Hematopoietic multipotent progenitor cell treated with erythropoietin and hydrocortisone succinate and interleukin-3 and kit ligand, for 4 days (in vitro differentiated cells): ENCODE measurements at places on chromosomes 2 and 18.

- peak; percentile 57 for DNase-seq
These were observed 521.3 kb downstream of the METTL4 start for GRCh38 chr18:2049986-2050385.

DNA sequence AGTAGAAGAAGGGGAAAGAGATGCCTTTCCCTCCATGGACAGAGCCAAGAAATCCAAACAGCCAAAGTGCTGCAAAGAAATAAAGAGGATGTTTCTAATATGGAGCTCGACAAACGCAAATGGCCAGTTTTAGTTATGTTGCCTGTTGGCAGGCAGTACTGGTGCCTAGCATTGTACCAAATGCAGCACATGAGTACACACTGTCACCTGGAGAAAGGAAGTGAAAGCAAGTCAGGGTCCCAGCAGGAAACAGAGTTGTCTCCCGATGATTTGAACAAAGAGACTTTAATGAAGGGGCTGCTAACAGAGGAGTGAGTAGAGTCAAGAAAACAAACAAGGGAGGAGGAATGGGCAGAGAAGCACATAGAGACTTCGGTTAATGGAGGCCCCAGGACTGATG lies 623.0 kb downstream of the BCL11A start:
- DNase-seq = no peak

GRCh38 chr2:71500426-71501079 lies 47.2 kb downstream of the DYSF start:
- DNase-seq = no peak

- no peak for DNase-seq
These were observed 13.3 kb upstream of the LCLAT1 start for GRCh38 chr2:30433541-30434299.

DNA sequence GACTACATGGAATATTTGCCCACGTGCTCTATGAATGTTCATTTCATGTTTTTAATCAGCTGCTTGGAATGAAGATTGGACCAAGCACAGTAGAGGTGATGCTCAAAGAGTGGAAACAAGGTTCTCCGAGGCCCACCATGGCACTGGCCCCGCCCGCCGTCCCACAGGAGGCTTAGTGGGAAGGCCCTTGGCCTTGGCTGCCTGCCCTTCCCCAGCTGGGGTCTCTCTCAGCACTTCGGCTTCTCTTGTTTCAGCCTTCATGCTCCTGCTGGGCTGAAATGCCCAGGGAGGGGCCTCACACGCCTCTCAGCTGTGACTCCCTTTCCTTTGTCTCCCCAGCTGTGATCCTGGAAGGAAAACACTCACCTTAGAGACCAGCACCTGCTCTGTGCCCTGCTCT lies 833.2 kb downstream of the GALR1 start:
- DNase-seq = no peak

GRCh38 chr2:134225841-134226240 lies 28.0 kb upstream of the MGAT5 start:
- no peak for DNase-seq

DNA sequence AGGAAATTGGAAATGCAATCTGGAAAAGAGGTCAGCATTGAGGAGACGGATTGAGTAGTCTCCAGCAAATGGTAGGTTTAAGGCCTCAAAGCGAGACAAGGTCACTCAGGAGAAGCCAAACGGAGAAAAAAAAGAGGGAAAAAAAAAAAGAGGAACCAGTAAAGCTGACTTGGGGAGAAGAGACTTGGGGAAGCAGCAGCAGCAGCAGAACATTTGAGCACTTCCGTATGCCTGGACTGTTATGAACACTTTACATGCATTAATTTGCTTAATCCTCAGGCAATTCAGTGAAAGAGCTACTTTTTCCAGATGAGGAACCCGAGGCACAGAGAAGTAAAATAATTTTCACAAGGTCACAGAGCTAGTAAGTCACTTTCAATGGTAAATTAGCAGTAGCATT lies 81.3 kb downstream of the OSBPL6 start:
- peak; percentile 78 for DNase-seq

DNA sequence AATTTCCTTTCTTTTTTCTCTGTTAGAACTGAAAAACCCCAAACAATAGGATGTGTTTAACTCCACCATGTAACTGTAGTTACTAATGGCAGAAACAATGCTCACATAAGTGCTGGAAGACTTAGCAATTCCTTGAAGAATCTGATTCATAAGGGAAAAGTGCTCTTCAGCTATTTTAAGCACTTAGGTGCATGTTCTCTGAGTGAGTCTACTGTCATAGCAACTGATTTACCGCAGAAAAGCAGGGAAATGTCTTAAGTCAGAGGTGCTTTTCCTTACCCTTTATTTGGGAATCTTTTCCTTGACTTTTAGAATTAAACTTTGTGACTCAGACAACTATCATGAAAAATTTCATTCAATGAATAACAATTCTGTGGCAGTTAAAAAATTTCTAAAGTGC lies 65.4 kb upstream of the NABP1 start:
- no peak for DNase-seq

GRCh38 chr2:58595714-58596113 lies 354.6 kb upstream of the FANCL start:
- DNase-seq = no peak

GRCh38 chr18:41052625-41053024 lies 902.4 kb upstream of the PIK3C3 start:
- DNase-seq = peak; percentile 0

- peak; percentile 6 for DNase-seq
These were observed 34.0 kb downstream of the PIGN start for GRCh38 chr18:62152844-62153243.

GRCh38 chr2:181252262-181253148 lies 204.7 kb upstream of the ITGA4 start:
- peak; percentile 60 for DNase-seq

DNA sequence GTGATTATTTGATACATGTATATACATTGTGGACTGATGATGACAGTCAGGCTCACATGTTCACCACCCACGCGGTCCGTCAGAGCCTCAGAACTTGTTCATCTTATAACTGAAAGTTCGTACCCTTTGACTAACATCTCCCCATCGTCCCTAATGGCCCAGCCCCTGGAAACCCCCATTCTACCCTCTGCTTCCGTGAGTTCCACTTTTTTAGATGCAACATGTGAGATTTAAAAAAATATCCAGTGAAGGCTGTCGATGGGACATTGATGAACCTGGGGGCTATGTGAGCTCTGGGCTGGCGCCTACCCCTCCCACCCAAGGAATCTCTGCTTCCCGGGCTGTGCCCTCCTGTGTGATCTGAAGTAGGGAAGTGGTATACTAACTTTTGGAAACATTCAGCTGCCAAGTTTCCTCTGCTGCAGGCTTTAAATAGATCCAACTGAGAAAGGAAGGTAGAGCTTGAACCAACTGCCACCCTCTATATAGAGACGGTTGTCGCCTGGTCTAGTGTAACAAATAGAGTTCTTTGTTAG lies 163.8 kb downstream of the FAM210A start:
- peak; percentile 50 for DNase-seq

DNA sequence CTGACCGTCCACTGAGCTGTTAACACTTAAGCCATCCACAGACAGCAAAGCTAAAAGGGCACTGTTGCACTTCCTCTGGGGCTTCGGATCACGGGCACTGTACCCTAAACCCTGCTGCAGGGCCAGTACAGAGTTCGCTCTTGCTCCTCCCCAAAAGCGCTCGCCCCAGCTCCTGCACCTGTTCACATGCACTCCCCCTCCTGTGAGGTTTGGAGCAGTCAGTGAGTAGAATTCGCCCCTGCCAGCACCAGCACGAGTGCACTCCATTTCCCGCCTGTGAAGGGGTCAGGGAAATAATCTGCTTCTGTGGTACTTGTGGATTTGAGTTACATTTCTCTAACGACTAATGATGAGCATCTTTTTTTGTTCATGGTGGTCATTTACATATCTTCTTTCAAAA lies 158.8 kb downstream of the PTPRM start:
- no peak for DNase-seq

GRCh38 chr18:2958819-2959298 lies 54.1 kb downstream of the LPIN2 start:
- DNase-seq = peak; percentile 55

- DNase-seq = no peak
These were observed 40.7 kb upstream of the CCDC150 start for GRCh38 chr2:196598846-196599245.

GRCh38 chr2:101147971-101148370 lies 3.2 kb downstream of the TBC1D8 start:
- DNase-seq = no peak

DNA sequence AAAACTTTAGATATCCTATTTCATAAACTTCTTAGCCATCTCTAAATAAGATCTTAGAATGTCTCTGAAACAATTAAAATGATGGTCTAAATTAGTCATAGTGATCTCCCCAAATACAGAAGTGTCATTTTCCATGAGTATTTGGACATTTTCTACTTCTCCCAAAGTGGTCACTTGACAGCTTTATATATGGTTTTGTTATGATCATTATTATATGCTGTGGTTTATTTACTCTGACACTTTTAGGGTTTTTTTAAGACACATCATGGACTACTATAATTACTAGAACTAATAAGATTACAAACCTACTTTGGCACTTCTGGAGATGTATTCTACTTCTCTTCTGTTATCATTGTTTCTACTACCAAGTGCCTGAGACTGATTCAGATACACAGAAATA lies 47.1 kb downstream of the SLC25A12 start:
- no peak for DNase-seq

GRCh38 chr18:34929336-34929780 lies 111.9 kb upstream of the MAPRE2 start:
- no peak for DNase-seq

GRCh38 chr2:133574620-133575019 lies 6.4 kb upstream of the NCKAP5 start:
- no peak for DNase-seq

DNA sequence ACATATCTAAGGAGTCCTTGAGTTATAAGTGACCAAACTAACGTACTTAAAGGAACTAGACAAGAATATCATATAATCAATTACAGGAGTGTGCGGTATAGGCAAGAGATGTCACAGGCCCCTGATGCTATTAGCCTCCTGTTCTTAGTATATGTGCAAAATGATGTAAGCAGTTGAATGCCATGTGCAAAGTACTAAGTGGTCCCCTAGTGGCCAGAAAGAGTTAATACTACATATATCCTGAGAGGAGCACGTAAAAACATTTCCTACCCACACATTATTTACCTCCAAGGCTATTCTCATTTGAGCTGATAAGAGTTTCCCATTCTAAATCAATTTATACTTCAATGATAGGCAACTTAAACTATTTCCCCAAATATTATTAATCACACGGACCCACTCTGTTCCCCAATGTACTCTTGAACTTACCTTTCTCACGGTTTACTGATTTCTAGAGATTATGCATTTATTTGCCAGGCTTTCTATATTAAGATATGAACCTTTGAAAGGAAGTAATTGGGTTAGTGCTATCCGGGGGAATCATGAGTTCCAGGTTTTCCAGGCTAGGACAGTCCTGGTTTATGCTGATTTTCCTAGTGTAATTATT lies 158.0 kb upstream of the KLHL14 start:
- peak; percentile 72 for DNase-seq
